IPS DF 19.7 (cell line): ENCODE measurements at places on chromosomes 4 and X.
A peak's percentile ranks its signal among the peaks of the same experiment; 100 is the strongest.

- DNase-seq, result no peak
These were observed 144.8 kb upstream of the CPEB2 start for GRCh38 chr4:14857475-14857874.

DNA sequence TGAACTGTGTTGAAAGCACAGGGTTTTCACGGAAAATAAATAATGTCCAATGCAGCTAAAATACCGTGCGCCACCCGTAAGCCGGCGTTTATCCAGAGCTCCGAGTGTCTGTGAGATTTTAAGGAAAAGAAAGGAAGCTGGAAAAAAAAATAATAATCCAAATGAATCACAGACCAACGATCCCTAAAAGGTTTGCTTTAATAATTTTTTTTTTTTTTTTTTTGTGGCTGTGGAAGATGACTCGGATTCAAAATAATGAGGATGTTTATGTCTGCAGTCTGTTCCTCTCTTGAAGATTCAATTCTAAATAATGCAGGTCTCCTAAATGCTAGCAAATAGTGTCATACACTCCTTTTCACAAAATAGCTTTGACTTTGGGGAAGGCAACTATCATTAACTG is 84.6 kb upstream of the PPP2R3B start:
- no peak for DNase-seq

GRCh38 chrX:19904778-19905367 is 17.5 kb upstream of the SH3KBP1 start:
- peak; percentile 15 for DNase-seq

DNA sequence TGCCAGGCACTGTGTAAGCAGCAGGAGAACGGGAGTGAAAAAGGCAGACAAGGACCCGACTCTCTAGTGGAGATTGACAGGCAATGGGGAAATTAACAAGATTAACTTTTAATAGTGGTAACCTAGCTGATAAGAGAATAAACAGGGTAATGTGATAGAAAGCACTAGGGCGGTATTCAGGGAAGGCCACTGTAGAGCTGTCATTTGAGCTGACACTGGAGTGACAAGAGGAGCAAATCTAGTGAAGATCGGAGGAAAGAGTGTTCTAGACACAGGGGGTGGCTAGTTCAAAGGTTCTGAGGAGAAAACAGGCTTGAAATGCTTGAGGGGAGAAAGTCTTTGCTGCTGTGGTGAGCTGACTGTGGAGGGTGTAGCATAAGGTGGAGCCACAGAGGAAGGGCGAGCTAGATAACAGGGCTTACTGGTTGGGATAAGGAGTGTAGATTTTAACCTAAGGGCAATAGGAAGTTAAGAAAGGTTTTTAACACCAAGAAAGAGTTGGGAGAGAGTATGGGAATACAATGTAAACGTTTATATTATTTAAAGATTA is 122.8 kb downstream of the SLC10A7 start:
- DNase-seq, result no peak

DNA sequence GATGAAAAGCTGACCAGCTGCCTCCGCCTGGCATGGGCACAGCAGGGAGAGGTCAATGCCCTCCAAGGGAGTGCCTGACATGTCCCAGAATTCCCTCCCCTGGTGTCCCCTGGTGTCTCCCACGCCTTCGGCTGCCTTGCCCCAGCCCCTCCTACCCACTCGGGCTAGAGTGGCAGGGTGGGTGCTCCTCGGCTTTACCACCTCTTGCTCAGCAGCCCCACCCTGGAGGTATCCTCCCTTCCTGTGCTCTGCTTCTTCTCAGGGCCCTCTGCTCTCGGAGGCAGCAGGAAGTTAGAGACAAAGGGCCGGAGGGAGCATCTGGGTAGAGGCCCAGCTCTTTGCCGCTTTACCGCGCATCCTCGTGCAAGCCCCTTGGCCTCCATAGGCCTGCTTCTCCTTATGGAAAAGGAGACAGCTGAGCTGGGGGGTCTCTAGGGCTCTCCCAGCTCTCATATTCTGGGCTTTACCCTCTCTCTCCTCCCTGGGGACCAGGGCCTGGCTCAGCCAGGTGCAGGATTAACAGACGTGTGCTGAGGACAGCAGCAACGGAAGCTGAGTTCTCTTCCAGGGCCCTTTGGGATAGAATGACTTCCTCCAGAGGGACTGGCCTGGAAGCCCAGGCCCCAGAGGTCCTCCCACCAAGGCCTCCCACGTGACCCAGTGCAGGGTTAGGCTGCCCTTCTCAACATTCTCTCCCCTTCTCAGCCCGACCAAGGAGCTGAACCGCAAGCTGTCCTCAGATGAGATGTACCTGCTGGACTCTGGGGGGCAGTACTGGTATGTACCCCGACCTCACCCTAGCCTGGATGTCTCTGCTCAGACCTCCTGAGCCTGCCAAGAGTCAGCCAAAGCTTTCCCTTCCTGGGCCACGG is 17.2 kb downstream of the XPNPEP2 start:
- no peak for DNase-seq

DNA sequence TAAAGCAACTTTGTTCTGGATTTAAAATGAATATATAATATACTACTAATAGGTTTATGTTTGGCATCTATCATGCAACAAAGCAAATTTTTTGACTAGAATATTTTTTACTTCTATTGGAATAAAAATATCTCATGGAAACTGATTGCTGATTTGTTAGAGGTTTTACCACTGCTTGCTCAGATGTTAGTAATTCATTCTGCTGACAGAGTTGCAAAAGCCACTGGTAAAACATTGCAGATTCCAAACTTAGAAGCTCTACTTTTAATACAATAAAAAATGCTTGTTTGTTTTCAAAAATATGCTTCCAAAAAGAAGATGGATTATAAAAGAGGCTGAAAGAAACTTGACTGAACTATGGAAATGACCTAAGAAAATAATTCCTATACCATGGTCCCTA is 795.2 kb downstream of the PCDH18 start:
- no peak for DNase-seq

DNA sequence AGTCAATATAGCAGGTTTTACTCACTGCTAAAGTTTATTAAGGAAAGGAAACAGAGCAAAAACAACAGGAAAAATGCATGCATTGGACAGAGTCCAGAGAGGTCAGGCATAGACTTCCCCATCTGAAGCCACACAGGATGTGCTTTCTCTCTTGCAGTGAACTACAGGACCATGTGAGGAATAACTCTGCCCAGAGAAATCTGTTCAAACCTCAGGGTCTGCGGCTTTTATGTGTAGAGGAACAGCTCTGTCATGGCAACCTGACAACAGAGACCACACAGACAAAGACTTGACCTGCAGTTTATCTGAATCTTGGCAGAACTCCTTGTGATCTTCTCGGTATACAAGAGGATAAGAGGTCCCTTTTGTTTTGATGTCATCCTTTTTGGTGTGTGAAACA is 46.3 kb upstream of the LONRF3 start:
- DNase-seq, result no peak

DNA sequence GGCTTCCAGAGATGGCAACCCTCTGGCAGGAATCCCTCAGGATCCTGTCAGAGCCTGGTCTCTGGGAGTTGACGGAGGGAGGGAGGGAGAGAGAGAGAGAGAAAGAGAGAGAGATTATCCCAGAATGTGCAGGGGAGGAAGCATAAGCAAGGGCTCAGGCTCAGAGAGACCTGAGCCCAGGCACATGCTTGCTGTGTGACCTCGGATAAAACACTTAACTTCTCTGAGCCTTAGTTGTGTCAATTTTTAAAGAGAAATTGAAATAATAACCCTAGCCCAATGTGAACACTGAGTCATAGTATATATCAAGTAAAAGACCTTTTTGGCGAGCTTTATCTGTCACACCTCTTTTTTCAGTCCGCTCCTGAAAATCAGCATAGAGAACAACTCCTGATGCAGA is 473 bp upstream of the USP51 start:
- DNase-seq, result no peak

DNA sequence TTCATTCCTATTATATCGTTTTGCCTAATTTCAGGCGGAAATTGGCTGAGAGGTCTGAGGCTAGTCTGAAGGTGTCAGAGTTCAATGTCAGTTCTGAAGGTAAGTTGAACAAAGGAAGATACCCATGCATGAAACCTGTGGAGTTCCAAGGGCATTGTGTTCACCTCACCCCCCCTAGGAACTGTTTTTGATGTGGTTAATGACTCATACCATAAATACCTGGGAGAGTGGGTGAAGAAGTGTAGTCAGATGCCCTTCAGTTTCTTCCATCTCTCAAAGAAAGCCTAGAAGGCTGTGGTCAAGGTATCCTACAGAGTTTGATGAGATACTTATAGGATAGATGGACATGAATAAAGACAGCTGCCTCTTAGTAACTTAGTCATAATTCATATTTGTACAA is 2.7 kb downstream of the UTP14A start:
- DNase-seq, result no peak

- no peak for DNase-seq
These were observed 33.4 kb downstream of the AFAP1 start for GRCh38 chr4:7906171-7906701.

- DNase-seq, result no peak
These were observed 71.2 kb downstream of the GAB1 start for GRCh38 chr4:143407888-143408287.

- DNase-seq, result no peak
These were observed 233.9 kb upstream of the MAB21L2 start for GRCh38 chr4:150348079-150348478.

DNA sequence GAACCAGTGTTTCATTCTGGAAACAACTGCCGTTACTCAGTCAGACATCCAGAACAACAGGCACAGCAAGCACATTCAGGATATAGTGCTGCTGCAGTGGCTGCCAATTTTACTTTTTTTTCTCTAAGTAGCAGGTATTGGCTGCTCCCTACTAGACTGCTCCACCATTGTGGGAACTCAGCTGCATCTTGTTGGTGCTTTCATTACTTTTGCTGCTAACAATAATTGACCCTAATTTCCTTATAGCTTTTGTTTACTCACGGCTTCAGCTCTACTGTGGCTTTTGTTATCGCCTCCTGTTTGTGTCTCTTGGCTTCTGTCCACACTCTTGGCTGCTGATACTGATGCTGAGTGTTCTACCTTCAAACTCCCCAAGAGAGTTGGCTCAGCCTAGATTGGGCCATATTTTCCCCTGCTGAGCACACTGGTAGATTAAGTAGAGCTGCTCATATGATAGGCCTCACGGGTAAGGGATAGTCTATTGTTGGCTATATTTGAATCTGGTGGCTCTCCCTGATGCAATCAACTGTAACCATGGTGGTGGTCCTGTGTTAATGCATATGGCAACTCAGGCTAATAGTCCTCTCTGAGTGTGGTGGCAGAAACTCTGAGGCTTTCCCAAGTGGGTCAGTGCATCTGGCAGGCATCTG is 44.5 kb upstream of the IL2 start:
- DNase-seq, result no peak

DNA sequence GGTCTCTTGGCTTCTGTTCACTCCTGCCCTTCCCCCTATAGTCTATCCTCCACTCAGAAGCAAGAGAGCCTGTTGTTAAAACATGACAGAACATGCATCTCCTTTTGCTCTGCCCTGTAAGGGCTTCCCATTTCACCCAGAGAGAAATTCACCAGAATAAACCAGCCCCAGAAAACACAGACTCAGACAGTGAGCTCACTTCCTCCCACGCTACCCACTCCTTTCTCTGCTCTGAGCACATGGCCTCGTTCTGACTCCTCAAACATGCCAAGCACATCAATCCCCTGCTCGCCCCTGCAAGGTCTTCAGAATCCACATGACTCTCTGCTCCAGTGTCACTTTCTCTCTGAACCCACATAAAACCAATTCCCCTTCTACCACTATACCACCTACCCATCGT is 50.4 kb downstream of the MID1 start:
- DNase-seq, result no peak

DNA sequence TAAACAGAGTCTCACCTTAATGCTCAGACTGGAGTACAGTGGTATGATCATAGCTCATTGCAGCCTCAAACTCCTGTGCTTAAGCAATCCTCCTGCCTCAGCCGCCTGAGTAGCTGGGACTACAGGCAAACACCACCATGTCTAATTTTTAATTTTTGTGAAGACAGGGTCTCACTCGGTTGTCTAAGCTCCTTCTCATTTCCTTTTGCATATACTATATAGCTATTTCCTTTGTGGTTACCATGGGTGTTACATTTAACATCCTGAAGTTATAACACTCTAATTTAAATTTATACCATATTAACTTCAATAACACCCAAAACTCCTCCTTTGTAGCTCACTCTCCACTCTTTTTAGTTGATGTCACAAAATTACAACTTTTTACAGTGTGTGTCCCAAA is 114.3 kb downstream of the DCK start:
- no peak for DNase-seq

GRCh38 chrX:70476934-70477733 is 32.5 kb downstream of the DLG3 start:
- DNase-seq, result no peak

DNA sequence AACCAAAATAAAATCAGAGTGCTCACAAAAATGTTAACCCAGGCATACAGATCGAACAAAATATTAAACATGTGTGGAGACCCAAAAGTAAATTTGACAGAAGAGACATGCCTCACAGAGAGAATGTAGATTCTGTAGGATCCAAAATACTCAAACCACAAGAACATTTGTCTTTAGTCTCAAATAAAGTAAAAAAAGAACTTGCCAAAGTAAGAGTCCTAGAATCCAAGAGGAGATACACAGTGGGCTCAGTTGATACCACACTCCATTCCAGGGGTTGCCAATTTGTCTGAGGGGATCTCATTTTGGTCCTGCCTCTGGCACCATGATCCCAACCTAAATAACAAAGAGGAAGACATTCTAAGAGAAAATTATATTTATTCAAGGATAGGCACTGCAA is 316.4 kb downstream of the GALNTL6 start:
- no peak for DNase-seq

GRCh38 chr4:74891037-74891436 is 41.9 kb upstream of the PARM1 start:
- DNase-seq, result no peak

GRCh38 chr4:54942721-54943120 is 182.7 kb downstream of the KDR start:
- DNase-seq, result no peak

- DNase-seq, result no peak
These were observed 96.0 kb upstream of the RAB40AL start for GRCh38 chrX:102840871-102841705.

- no peak for DNase-seq
These were observed 92.0 kb downstream of the GATB start for GRCh38 chr4:151668689-151669402.

DNA sequence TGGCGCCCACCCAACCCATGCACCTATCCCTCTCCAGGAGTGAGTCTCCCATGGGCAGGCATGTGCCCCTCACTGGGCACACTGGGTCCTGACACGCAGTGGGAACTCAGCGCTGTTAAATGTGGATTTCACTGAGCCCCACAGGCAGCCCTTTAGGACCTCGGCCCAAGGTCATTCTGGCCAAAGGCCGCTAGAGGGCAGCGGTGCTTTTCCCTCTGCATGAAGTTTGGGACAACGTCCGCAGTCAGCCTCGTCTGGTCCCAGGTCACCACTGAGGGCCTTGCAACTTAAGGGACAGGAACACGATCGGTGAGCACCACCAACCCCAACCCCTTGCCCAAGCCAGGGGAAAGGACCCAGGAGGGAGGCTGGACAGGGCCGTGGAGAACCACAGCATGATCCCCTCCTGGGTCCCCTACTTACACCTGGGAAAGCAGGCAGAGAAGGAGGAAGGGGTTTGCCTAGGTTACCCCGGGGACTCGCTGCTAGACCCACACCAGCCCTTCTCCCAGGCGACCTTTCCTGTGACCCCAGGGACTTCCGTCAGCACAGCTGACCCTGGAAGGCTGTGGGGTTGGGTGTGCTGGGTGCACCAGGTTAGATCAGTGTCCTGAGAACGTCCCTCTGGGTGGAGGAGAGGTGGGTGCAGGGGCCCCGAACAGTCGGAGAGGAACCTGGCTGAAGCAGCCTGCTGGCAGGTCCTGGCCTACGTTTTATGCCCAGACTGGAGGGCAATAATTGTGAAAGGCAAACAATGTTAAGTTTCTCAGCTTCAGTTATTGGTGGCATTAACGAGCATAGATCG is 24.0 kb downstream of the CYTL1 start:
- DNase-seq, result peak; percentile 65
